ENCODE measurements at places on chromosomes 16 and 17.

DNA sequence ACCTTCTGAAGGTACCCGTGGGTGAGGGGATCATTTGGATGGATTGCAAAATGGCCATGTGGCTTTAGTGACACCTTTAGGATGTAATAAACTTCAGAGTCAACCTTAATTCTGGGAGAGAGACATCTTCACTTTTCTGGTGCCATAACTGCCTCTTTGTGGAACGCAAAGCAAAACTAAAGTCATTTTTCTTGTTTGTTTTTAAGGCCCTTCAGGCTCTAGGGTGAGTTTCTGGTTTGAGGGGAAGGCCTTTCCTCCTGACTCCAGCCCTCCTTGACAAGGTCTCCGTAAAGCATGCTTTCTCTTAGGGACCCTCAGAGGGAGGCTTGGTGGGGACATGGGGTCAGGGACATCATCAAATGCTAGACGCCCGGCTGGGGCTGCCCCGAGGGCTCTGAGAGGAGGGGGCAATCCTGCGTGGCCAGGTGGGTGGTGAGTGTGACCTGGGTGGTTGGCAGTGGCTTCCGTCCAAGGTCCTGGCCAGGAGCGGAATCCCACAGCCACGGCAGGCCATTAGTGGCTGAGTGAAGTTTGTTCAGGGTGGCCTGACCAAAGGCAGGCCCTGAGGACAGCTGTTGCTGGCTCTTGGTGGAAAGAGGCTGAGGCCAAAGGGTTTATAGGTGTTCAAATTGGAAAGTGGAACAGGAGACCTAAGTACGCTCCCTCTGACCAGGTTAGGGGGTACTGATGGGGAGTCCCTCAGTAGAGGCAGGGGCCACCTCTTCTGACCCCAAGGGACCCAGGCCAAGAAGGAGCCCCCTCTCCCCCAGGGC lies 112.2 kb downstream of the METRNL start:
- no peak for DNase-seq

- DNase-seq: no peak
These were observed 28.9 kb upstream of the FOXK2 start for GRCh38 chr17:82490512-82491195.

- no peak for DNase-seq
These were observed 160.3 kb downstream of the RPTOR start for GRCh38 chr17:80704894-80705293.

DNA sequence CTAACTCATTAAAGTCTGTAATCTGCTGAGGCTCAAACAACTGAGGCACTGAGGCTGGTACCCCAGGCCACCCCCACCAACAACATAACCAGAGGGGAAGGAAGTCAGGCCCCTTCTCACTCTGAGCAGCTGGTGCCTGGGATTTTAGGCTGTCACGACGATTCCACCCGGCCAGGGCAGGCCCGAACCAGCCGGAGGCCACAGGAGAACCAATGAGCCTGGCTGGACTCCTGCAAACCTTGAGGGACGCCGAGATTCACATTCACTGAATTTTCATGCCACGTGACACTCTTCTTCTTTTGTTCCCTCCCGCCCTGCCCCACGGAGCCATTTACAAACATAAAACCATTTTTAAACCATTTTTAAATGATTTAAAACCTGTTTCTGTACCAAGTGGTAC lies 48.1 kb downstream of the RPH3AL start:
- DNase-seq: no peak

- DNase-seq: no peak
These were observed 191.0 kb downstream of the SPECC1 start for GRCh38 chr17:20200016-20200795.

DNA sequence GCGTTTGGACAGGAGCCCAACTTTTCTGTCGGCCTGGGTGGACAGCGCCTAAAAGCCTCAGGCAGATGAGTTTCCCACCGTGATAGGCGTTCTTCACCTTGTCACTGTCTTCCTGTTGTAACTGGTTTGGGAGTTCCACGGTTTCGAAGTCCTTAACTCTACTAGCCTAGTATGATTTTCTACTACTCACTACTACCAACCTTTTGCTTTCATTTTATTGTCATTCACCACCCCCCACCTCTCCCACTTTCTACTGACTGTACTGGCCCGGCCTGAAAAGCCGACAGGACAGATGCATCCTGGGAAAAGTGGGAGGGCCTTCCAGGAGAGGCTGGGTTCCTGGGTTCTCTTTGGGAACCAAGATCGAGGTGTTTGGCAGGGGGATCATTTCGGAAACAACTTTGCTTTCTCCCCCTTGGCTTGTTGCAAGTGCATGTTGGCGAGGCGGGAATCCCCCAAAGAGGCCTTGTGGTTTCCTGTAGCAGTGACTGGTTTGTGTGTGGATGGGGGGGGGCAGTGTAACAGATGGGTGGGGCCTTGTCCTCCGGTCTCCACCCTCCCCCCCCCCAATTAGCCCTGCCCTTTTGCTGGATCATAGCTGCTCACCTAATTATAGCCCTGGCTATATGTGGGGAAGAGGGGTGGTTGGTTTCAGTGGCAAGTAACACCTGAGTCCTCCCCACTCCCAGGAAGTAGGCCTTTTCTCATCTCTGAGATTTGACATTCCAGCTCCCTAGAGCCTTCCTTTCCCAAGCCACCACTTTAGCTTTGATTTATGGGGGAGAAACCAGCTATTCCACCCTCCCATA lies 1.4 kb downstream of the EIF5A start:
- DNase-seq: peak; percentile 20

GRCh38 chr16:3508736-3509135 lies 7.9 kb downstream of the CLUAP1 start:
- DNase-seq: no peak

- peak; percentile 44 for DNase-seq
These were observed at the start of gene FLOT2 for GRCh38 chr17:28896884-28897768. FLOT2 (minus strand) TSS chr17:28897733; CDS start chr17:28897574, 159 bp downstream.

DNA sequence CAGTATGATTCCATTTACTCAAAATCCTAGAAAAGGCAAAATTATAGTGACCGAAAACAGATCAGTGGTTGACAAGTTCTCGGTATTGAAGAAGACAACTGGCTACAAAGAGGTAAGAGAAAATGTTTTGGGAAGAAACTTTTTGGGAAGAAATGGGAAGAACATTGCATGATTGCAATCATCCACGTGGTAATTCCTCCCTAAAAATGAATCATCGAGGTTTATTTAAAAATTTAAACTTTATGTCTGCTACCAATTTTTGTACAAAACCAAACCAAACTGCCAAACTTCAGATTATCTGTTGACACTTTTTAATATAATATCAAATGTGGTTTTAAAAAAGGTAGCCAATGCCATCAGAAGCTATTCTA lies 8.1 kb downstream of the SMURF2 start:
- no peak for DNase-seq

- no peak for DNase-seq
These were observed 38.0 kb downstream of the CUEDC1 start for GRCh38 chr17:57916925-57917858.

DNA sequence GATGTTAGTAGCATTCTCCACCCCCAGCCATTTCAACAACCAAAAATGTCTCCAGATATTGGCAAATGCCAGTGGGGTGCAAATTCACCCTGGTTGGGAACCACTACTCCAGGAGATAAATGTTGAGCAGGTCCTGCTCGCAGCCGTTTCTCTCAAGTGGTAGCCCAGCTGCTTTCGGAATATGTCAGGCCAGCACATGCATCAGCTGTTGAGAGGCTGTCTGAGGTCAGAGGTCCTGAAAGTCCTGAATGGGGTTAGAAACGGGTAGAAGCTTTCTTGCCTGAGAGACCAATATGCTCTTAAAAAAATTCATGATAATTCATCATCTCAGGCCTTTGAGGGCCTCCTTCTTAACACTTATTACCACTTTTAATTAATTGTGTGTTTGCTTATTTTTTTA lies 31.0 kb downstream of the TEKT5 start:
- no peak for DNase-seq

DNA sequence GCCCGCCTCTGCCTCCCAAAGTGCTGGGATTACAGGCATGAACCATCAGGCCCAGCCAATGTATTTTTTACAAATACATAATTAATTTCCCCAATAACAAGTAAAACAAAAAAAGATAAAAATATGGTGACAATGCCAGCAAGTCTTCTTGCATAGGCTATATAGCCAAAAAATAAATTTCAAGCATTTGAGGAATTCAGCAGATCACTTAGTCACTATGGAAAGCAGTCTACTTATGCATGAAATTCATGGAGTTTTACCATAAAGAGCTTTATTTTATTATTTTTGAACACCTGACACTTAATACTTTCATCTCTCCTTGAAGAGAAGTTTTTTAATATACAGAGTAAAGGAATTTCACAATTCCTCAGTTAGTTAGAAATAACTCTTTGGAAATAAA lies 56.4 kb downstream of the BRIP1 start:
- DNase-seq: no peak

- no peak for DNase-seq
These were observed 214.2 kb downstream of the STX8 start for GRCh38 chr17:9361188-9361955.

DNA sequence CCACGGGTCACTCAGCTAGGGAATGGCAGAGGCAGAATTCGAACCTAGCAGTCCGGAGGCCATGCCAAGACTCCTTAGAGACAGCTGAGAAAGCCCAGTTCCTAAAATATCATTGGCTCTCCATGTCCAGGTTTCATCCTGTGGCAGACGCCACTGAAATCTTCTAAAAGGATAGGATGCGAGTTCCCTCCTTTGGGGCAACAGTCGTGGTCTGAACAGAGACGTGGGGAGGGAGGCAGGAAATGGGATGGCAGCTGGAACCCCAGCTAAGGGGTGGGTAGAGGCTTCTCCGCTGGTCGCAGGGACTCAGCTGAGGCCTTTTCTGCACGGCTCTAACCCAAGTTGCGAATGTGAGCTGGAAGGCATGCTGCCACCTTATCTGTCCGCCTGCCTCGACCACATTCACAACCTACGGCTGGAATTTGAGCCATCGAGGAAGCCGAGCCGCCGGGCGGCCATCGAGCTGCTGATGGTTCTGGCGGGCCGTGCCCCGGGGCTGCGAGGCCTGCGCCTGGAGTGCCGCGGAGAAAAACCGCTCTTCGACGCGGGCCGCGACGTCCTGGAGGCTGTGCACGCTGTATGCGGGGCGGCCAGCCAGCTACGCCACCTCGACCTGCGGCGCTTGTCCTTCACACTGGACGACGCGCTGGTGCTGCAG lies 1.9 kb upstream of the HSF4 start:
- no peak for DNase-seq

DNA sequence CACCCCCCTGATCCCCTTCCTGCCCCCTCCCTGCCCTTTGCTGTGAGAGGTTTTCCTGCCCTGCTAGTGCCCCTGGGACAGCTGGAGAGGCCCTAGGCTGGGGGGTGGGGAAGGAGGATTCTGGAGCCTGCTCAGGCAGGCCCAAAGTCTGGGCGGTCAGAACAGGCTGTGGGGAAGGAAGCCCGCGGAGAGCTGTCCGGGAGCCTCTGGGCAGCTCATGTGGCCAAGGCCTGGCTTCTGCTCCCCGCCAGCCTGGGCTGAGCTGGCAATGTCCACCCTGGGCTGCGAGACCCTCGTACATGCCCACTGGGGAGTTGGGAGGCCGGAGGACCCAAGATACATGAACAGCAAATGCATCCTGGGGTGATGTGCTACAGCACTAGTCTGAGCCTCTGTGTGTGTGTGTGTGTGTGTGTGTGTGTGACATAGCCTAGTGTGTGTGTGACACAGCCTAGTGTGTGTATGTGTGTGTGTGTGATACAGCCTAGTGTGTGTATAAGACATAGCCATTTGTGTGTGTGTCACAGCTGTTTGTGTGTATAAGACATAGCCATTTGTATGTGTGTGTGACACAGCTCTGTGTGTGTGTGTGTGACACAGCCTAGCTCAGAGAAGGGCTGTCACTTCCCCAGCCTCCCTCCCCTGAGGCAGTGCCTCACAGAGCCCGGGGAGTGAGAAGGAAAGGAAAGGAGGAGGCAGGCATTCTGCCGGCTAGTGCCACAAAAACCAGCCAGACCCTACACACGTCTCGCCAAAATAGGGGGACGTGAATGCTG lies 201.4 kb upstream of the CIBAR2 start:
- DNase-seq: no peak

DNA sequence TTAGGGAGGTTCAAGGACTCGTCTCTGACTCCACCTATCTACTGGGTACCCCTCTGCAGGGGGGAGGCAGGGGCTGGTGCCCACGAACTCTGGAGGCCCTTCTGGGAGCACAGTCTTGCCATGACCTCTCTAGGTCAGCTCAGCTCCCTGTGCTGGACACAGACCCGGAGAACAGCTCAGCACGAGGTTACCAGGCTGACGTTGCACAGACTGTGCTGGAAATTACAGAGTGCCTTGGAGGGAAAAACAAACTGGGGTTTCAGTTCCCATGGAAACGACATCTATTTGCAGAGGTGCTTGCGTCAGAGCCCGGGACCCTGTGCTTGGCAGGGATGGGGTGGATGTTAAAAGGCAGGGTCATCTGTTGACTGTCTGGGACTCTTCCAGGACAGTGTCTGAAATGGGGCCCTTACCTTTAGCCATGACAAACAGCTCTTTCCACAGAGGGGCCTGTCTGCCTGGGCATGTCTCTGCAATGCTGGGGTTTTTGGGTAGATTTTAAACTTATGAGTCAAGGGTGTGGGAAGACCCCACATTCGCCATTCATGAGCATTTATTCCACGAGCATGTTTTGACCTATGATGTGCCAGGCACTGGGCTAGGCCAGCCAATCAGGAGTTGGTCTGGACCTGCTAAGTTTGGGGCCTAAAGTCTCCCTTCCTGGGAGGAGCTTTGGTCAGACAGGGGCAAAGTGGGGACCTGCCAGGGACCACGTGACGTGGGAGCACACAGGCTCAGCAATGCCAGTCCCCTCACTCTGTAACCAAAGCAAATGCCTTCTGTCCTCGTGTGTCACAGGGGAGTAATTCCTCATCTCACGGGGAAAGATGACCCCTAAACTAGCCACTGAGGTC lies 22.5 kb downstream of the CCR7 start:
- DNase-seq: no peak

GRCh38 chr17:72336026-72336803 lies 215.4 kb downstream of the SOX9 start:
- DNase-seq: no peak

DNA sequence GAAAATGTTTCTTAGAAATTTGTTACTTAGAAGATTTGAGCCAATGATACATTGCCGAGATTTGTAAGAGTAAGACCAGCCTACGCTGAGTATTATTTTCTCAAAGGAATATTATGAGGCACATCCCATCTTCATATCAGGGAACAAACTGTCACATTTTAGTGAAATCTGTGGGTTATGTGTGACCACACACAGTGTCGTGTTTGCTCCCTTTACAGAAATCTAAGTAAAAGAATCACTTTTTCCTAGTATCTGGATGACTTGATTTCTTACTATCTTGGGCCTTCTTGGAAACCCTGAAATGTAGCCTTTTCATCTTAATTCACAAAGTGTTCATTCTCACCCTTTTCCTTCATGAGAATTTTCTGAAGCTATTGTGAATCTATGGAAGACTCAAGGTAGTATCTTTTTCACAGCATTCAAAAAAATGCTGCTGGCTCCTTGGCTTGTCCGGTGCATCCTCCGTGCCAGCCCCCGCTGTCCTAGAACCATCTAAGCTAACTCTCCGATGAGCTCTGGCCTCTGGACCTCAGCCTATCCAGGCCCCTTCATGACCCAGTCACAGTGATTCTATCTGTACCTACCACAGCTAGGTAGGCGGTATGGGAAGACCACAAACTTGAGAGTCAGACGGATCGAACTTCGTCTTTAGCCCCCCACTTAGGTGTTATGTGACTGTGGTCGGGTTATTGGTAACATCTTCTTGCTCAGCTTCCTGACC lies 524.3 kb downstream of the MAF start:
- no peak for DNase-seq

GRCh38 chr17:21394265-21394664 lies 18.1 kb downstream of the KCNJ12 start:
- DNase-seq: no peak

Data from NCI-H1930 (cell line).